COLO829 (cell line): ENCODE measurements at places on chromosomes 5 and 9.

GRCh38 chr9:85713897-85714296, 27.9 kb downstream of the AGTPBP1 start:
- no peak for DNase-seq

GRCh38 chr9:22148528-22148875, 139.4 kb upstream of the CDKN2B start:
- no peak for DNase-seq

DNA sequence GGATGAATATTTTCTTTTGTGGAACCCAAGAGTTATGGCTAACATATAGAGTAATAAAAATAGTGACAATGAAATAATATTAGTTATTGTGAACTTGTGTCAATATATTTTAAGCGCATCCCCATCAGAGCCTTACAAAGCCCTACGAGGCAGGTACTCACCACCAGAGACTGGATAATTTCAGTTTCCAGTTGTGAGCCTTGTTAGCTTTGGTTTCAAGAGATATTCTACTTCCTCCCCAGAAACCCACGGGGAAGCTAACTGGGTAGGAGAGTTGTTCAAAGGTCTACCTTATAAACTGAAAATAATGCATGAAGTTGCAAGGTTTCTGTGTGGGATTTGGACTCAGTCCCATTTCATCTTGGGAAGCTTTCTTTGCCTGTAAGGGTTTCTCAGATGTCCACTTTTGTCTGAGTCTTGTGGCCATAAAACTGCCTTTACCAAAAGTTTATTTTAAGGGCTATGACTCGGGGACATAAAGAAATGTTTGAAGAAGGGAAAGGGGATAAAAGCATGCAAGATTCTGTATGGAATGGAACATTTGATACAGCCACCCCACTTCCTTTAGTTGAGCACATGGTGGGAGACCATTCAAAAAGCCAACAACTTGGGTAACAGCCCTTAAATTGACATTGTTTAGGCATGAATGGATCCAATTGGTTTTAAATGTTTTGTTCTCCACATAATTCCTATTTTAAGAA, 57.4 kb upstream of the ANKRD55 start:
- no peak for DNase-seq

GRCh38 chr5:74074111-74074510, 448.1 kb downstream of the ARHGEF28 start:
- DNase-seq = no peak

DNA sequence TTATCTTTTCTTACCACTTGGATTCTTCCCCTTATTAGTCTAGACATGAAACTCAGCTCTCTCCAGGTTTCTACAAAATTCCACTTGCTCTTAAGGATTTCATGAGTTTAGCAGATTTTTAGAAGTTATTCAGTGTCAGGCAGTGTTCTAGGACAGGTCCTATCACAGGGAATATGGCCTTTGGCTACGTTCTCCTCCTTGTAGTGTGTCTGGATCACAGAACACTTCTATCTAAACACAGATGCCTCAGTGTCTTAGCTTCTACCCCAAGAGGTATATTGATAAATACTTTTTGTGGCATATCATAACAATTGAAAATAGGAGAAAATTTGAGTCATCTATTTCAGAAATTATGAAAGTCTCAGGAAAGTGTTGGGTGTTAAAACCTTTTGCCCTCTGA, 15.6 kb downstream of the RAB3C start:
- no peak for DNase-seq

GRCh38 chr5:61650661-61651060, 318.6 kb downstream of the ZSWIM6 start:
- DNase-seq = no peak

DNA sequence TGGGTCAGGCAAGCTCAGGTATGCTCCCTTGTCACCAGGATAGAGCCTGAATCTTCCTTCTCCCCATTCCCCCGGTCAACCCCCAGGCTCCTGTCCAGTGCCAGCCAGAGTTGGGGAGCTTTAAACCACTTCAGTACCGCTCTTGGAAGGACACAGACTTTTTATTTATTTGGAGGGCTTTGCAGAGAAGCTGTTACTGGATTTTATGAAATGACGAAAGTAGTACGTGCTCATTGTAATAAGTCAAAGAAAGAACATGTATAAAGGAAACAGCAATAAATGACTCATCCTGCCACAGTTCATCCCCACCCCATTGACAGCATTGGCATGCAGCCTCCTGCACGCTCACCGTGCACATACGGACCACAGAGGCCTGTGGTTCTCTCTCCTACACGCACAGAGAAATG, 230.3 kb downstream of the AUH start:
- DNase-seq = peak; percentile 76

- DNase-seq = peak; percentile 32
These were observed 42.9 kb downstream of the LURAP1L start for GRCh38 chr9:12817702-12818101.

- no peak for DNase-seq
These were observed 99.3 kb upstream of the EFNA5 start for GRCh38 chr5:107770051-107770450.

- DNase-seq = peak; percentile 78
These were observed 24.9 kb downstream of the NEK6 start for GRCh38 chr9:124282442-124283227.

GRCh38 chr5:104345222-104346016, 782.8 kb upstream of the NUDT12 start:
- DNase-seq = peak; percentile 4

DNA sequence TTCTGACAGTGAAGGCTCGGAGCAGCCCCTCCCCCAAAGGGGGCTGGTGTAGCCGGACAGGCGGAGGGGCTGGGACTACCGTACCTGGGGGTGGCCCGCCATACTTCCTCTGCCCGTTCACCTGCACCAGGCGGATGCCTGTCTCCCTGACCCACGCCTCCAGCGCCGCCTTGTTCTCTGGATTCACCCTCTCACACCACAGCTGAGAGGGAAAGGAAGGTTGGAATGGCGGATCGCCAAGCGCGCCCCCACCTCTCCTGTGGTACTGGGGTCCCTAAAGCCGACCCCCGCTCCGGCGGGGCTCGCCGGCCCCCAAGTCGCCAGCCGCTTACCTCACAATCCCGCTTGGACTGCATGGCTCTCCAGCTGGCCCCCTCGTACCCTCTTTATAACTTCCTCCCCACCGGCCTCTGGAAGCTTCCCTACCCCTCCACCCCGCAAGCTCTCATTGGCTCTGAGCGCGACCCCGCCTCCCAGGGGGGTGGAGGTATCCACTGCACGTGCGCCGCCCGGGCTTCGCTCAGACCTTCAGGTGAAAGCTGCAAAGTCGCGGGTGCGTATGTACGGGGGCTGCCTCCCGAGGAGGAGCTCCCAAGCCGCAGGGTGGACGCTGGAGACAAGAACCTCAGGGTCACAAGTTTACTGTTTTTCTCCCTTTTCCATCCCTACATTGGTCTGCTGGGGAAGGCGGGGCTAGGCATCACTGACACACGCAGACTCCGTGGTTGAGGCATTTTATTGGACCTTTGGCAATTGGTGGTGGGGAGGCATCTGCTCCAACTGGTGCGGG, at the start of gene DND1:
Gene DND1, minus strand, starts transcription at position 390 of the 790 bp plus-strand sequence. Its CDS starts 34 bp downstream, at position 356.
- no peak for DNase-seq

DNA sequence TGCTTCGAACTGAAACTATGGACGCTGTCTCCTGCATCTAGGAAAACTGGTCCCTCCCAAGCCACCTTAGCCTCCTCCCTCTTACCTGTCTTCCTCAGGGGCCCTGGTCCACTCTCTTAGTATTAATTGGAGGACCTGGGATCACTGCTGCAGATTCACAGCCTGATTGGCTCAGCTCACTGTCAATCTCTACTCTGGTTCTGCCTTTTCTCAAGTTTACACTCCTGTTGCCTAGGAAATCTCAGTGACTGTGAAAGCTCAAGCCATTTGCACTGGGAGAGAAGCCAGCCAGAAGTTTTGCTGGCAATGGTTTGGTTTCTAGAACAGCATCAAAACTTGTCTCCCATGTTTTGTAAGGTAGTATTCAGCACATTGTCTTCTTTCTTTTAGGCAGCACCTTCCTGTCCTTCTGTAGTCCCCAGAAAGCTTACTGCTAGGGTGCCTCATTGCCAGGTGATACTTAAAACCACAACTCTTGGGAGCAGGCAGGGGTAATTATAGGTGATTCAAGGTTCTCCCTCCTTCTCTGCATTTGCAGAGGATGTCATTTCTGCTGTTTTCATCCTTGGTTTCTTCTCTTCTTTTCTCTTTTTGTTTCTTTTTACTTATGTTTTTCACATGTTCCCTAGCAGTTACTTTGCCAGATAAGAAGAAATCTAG, at the start of gene CAPSL:
Gene CAPSL, minus strand, starts transcription at position 55 of the 660 bp plus-strand sequence. CDS start 17,502 bp downstream, outside the sequence.
- no peak for DNase-seq

GRCh38 chr5:31741496-31741895, 102.6 kb downstream of the PDZD2 start:
- no peak for DNase-seq

GRCh38 chr5:91177639-91178038, 205.5 kb downstream of the ARRDC3 start:
- no peak for DNase-seq

DNA sequence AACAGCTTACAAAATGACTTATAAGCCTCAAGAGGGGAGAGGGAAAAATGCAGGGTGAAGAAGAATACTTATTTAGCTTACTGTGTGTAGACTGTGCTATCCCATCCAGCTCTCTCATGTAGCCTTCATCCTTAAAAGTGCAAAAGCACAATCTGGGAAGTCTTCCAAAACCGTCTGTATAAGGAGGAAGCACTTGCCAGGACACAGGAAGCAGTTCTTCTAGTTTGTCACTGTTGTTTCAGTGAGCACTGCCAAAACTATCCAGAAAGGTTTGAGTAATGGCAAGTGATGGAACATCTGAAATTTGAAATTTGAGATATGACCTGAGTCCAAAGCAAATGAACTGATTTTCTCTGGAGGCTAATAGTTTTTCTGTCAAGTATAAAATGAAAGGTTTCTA, 140.8 kb upstream of the ISL1 start:
- no peak for DNase-seq

GRCh38 chr9:137740312-137740711, 121.5 kb downstream of the EHMT1 start:
- DNase-seq = no peak

DNA sequence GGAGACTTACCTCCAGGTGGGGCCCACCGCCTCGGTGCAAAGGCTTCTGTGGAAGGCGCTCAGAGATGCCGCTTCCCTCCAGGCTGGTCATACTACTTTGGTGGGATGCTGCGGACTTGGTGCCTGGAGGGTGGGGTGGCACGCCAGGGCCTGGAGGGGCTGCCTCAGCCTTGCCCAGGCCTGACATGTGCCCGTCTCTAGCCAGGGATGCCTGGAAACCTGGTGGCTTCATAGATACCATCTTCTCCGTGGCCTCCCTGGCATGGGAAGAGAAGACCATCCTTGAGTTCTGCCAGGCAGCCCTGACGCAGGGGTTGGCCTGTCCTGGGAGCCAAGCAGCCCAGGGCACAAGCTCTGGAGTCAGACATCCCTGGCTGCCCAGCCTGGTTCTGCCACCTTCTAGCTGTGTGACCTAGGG, 28.3 kb downstream of the ORM2 start:
- no peak for DNase-seq

GRCh38 chr9:113950195-113951031, 74.3 kb downstream of the ZNF618 start:
- no peak for DNase-seq

DNA sequence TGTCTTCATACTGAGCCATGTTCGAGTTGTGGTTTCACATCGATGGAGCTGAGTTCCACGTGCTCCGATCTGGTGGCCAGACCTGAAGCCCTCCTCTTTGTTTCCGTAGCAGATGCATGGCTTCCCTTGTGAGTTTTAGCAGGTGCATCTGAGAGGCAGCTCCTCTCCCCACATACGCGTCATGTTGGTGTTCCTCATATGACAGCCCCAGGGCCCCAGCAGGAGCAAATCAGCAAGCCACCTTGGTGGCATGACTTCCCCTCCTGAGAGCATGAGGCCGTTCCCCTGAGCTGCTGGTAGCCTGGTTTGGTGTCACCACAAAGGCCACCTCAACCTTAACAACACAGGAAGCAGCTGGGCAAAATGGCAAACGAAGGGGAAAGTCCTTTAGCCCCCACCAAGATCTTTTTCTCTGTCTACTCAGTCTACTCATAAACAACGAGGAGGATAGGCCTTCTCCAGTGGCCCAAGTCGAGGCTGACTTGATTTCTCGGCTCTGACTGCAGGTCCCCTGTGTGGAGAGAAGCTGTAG, 5.9 kb downstream of the CYFIP2 start:
- no peak for DNase-seq

DNA sequence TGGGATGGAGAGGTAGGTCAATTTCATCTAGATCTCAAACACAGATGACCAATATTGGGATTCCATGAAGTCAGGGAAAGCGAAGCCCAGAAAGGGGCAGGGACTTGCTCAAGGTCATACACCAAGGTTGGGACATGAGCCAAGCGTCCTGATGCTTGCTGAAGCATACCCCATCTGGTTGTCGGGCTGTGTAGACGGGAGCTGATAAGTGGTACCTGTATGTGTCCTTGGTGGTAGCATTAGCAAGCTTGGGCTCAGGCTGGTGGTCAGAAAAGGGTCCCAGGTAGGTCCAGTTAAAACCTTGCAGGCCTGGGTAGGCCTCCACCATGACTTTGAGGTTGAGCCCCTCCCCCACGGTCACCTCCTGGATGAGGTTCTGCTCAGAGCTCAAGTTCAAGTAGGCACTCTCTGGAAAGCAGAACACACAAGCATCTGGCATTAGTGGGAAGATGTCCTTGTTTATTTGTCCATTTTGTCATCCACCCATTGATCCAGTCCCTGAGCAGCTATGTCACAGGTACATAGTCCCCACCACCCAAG, 13.2 kb downstream of the CSF1R start:
- no peak for DNase-seq

GRCh38 chr5:77241444-77241843, 31.0 kb downstream of the PDE8B start:
- no peak for DNase-seq

GRCh38 chr9:79565245-79565644, 6.5 kb upstream of the TLE4 start:
- DNase-seq = no peak

GRCh38 chr9:88053856-88054501, 79.6 kb upstream of the CDK20 start:
- DNase-seq = no peak

- DNase-seq = no peak
These were observed 12.2 kb upstream of the ZNF367 start for GRCh38 chr9:96430377-96430776.

DNA sequence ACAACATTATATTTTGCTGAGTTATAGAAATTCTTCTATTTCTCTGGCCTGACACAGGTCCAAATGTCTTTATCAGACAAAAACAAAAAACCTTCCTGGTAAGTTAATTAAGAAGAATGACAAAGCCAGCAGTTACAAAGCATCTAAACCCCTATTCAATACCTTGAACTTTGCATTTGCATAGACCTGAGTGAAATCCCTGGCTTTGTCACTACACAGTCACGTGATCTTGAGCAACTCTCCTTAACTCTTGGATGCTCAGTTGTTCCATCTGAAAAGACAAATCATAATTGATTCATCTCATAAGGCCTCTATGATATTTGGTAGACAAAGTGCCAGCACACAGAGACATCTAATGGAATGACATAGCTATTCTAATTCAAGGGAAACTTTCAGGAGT, 166.6 kb upstream of the PPP1R2B start:
- DNase-seq = no peak

- peak; percentile 14 for DNase-seq
These were observed 26.3 kb upstream of the TENT4A start for GRCh38 chr5:6686915-6687409.

GRCh38 chr9:101764472-101764871, 26.0 kb upstream of the GRIN3A start:
- DNase-seq = no peak
